Panc1 (cell line): ENCODE measurements at places on chromosomes 16 and 17. TPM values are rescaled to one million over a fixed set of nuclear protein-coding genes. Genes with fewer than 3 reads are reported as not detected.

DNA sequence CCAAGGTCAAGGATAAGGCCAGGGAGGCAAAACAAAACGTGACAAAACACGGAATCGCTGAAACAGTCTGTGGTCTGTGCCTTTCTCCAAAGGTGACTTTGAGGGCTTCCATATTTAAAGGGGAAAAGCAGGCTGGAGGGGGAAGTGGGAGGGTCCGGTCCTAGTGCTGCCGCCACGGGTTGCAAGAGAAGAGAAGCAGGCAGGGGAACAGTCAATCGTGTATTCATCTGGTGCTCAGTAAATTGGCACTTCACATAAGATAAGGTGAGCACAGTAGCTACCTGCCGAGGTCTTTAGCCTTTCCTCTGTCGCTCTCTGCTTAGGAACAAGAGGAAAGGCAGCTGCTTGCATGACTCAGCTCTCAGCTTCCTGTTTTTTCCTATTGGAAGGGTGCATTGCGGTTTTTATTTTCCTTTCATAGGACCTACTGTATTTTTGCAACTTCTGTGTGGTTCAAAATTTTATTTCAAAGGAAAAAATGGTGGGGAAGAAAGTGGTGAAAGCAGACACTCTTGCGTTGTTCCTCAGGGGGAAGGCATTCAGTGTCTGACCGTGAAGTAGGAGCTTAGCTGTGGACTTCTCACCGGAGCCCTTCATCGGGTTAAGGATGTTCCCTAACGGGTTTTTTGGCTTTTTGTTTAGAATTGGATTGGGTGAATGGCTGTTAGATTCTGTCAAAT, 7.1 kb upstream of the LGALS3BP start:
- peaks cover 16% of the 10 kb centered on the region for H3K4me1 ChIP-seq
- H3K27me3 ChIP-seq = no peaks in the 10 kb centered on the region
- no peaks in the 10 kb centered on the region for H3K36me3 ChIP-seq
- peak overlapping the region; percentile 58 for H3K4me3 ChIP-seq

GRCh38 chr17:78735832-78736525, 46.1 kb downstream of the CYTH1 start:
- H3K27me3 ChIP-seq = no peaks in the 10 kb centered on the region
- H3K36me3 ChIP-seq = no peaks in the 10 kb centered on the region
- no peak for DNase-seq
- H3K4me1 ChIP-seq = peaks cover 33% of the 10 kb centered on the region
- peak overlapping the region; percentile 64 for H3K4me3 ChIP-seq

DNA sequence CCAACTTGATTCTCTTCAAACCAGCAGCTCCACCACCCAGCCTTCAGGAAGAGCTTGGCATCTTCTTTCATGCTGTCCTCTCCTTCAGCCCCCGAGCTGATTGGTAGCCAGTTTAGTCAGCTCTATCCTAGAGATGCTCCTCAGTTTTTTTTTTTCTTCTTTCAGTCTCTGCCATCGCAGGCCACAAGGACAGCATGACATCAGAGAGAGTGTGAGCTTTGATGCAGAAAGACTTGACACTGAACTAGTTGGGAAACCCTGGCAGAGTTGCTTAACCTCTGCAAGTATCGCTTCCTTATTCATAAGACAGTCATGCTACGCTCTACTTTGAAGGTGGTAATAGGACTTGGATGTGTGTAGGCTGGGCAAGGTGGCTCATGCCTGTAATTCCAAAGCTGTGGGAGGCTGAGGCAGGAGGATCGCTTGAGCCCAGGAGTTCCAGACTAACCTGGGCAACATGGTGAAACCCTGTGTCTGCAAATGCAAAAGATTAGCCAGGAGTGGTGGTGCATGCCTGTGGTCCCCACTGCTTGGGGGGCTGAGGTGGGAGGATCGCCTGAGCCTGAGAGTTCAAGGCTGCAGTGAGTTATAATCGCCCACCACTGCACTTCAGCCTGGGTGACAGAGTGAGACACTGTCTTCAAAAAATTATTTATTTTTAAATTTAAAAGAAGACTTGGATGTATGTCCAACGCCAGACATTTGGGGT, 2.6 kb downstream of the CD300LB start:
- DNase-seq = no peak
- H3K27ac ChIP-seq = no peak overlapping the region
- peaks cover 17% of the 10 kb centered on the region for H3K27me3 ChIP-seq
- no peak overlapping the region for H3K4me3 ChIP-seq
- no peaks in the 10 kb centered on the region for H3K36me3 ChIP-seq

- no peak overlapping the region for H3K4me3 ChIP-seq
- DNase-seq = no peak
- H3K4me1 ChIP-seq = no peaks in the 10 kb centered on the region
- H3K36me3 ChIP-seq = no peaks in the 10 kb centered on the region
- H3K27me3 ChIP-seq = no peaks in the 10 kb centered on the region; the same call in 1 of the 2 replicates
- no peak overlapping the region for H3K27ac ChIP-seq
These were observed 140.3 kb downstream of the CCT6B start for GRCh38 chr17:34820922-34821321.

DNA sequence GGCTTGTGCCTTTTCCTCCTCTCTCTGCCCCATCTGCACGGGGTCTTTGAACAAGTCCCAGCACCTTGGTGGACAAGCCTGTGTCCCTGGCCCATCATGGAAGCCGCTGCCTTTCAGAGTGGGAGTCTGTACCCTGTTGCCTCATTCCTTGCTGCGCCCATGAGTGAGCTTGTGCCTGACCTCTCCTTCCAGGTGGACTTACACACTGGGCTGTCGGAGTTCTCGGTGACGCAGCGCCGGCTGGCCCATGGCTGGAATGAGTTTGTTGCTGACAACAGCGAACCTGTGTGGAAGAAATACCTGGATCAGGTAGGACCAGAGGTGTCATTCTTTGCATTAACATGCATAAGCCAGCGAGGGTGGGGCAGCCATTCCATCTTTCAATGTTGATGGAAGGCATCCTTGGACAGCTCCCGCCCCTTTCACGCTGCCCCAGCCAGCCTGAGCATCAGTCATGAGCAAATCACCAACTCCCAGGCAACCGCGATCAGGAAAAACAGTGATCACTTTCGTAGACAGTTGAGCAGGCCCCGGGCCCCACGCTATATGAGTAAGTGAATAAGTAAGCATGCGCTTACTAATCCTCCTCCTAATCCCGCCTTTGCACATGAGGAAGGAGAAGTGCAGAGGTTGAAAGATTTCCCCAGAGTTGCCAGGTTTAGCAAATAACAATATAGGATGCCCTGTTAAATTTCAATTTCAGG, 36.8 kb downstream of the ATP2C2 start:
- no peaks in the 10 kb centered on the region for H3K4me1 ChIP-seq
- no peak overlapping the region for H3K4me3 ChIP-seq
- H3K27me3 ChIP-seq = peaks cover 5% of the 10 kb centered on the region
- no peaks in the 10 kb centered on the region for H3K36me3 ChIP-seq
- no peak overlapping the region for H3K27ac ChIP-seq
- no peak for DNase-seq

DNA sequence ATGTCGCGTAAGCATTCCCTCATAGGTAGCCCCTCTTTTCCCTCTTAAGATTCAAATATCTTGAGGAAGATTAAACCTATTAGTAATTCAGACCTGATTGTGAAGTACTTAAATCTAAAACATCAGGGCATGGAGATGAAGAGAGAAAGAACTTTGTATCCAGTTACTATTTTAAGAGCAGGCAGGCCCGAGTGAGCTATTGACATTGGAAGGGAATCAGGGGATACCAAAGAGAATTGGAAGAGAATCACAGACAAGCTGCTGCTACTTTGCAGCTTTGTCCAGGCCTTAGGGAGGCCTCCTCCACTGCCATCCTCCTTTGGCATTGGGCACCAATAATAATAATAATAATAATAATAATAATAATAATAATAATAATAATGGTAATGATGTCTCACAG, 170.5 kb downstream of the MRTFB start:
- DNase-seq = no peak
- H3K27ac ChIP-seq = no peak overlapping the region
- no peaks in the 10 kb centered on the region for H3K4me1 ChIP-seq

- H3K36me3 ChIP-seq = no peaks in the 10 kb centered on the region
- H3K27ac ChIP-seq = no peak overlapping the region
- no peaks in the 10 kb centered on the region for H3K4me1 ChIP-seq
- no peak for DNase-seq
- no peaks in the 10 kb centered on the region; the same call in 1 of the 2 replicates for H3K27me3 ChIP-seq
These were observed 9.2 kb upstream of the PRR29 start for GRCh38 chr17:63988741-63989621.

- H3K4me1 ChIP-seq = no peaks in the 10 kb centered on the region
- no peaks in the 10 kb centered on the region for H3K27me3 ChIP-seq
- no peaks in the 10 kb centered on the region for H3K36me3 ChIP-seq
- no peak overlapping the region for H3K27ac ChIP-seq
- H3K4me3 ChIP-seq = no peak overlapping the region
These were observed 14.6 kb downstream of the NUDT7 start for GRCh38 chr16:77736879-77737278.

Gene CLEC18B
- total RNA-seq = not detected
